ENCODE measurements at places on chromosomes 6 and 20.

GRCh38 chr6:6906570-6907213, 201.1 kb upstream of the RREB1 start:
- no peak for DNase-seq

DNA sequence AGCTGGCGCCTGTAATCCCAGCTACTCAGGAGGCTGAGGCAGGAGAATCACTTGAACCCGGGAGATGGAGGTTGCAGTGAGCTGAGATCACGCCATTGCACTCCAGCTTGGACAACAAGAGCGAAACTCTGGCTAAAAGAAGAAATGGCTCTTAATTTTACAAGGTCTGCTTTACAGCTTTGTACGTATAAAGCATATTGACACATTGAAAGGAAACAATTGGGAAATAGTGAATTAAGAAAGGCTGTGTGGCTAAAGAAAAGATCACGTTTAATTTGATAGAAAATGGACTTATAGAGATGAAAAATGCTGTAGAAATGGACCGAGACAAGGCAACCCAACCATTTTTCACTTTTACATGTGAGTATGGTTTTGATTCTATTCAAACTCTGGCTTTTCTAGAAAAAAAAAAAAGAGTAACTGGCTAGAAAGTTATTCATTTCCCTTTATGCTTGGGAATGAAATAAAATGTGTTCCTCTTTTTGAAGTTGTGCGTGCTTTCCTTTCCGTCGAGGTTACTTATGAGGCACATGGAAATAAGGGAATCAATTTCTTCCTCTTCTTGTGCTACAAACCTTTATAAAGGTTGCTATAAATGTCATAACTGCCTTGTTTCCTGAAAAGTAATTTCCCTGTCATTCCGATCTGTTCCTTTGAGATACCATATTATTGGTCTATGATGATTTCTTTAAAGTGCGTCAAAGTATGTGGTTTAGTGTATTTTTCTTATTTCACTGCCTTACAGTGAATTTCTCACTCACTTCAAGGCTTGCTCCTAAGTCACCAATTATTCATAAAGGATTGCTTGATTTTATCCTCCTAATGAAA, 29.4 kb downstream of the PFDN4 start:
- DNase-seq: no peak

- no peak for DNase-seq
Observed at GRCh38 chr6:101878554-101879276, 485.2 kb downstream of the GRIK2 start.

DNA sequence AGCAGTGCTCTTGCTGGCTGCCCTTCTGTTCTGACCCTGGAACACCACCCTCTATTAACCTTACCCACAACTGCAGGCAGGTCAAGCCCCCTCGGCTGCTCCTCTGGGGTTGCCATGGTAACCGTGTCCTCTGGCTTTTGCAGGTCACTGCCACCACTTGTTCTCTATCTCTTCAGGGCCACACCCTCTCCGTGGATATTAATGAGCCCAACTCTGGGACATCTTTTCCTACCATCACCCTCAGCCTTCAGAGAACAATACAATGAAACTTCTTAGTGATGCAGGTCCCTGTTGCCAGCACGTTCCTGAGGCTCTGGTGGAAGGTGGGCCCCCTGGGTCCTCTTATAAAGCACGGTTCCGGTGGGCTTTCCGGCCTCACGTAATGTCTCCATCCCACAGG, 30.8 kb upstream of the MICB start:
- DNase-seq: no peak

DNA sequence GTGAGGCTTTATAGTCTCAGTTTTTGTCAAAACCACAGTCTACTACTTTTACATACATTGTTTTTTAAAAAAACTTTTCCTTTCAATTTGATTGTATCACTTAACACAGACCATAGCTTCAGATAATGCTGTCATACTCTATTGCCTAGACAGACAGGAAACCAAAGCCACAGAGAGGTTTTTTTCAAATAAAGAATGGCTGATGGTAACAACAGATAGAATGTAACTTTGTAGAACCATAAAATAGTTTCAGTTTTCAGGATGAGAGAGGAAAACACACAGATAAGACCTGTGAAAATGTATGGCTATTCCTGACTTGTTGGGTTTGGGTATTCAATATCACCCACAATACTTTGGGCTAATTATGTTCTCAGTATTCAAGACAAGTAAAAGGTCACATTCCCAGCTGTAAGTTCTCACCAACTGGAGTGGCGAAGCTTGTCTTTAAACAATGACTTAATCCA, 94.0 kb downstream of the ADGRG6 start:
- no peak for DNase-seq

- no peak for DNase-seq
Observed at GRCh38 chr20:46434597-46434996, 28.2 kb upstream of the ELMO2 start.

GRCh38 chr6:101458336-101458735, 64.8 kb downstream of the GRIK2 start:
- no peak for DNase-seq

DNA sequence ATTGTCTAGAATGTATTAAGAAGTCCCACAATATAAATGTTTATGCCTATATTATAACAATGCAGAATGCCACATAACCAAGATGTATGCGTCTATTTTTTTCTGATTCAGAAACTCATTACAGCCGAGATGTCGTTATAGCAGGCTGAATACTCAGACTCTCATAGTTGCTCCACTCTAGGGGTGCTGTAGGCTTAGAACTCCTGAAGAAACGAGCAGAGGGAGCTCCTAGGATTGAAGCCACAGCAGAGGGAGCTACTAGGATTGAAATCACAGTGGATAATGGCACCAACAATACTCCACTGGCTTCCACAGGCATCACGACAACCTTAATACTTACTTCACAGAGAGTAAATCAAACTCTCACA, 208.9 kb downstream of the KIF16B start:
- DNase-seq: no peak

- no peak for DNase-seq
Observed at GRCh38 chr6:51459958-51460357, 627.5 kb downstream of the PKHD1 start.

GRCh38 chr6:64227863-64228262, 592.3 kb downstream of the PHF3 start:
- peak; percentile 14 for DNase-seq

DNA sequence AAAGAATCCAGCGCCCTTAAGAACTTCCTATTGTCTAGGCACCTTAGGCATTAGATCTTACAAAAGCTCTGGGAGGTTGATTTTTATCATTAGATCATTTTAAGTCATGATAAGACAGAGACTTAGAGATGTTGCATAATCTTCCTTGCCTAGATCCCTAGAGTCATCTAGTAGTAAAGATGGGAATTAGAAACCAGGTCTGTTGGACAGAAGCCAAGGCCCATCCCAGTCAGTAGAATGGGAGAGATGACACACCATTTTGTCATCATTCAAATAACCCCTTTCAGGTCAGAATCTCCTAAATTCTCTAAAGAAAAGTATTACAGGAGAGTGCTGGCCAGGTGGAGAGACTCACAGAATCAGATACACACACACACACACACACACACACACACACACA, 579.1 kb downstream of the BMP2 start:
- DNase-seq: no peak

GRCh38 chr6:116948533-116949304, 71.7 kb downstream of the RFX6 start:
- DNase-seq: no peak

DNA sequence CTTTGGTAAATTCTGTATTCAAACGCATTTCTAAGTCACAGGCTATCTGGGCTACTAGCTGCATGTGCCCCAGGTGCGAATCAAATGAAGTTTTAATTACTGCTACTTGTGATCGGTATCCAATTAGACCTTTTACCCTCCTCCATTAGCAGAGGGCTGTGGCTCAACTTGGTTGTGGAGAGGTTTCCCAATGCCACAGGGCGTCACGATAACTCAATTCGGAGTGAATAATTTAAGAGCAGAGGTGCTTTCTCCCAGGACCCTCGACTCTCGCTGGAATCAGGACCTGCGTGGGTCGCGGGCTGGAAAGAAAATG, 640 bp downstream of the SAYSD1 start:
- DNase-seq: peak; percentile 86

DNA sequence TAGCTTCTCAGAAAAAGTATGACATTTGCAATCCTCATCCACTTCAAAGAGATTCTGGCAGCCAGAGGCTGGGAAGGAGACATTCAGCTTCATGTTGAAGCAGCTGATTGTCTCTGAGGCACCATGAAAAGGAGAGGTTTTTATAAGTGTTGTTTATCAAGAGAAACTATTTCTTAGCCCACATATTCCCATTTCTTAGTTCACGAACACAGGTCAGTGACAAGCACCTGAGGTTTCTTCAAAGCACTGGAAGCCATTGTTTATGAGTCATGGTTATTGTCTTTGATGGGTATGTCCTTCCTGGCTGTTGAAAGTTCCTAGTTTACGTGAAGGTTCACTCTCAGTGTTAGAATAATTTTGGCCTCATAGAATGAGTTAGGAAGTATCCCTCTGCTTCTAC, 3.0 kb upstream of the DDX43 start:
- no peak for DNase-seq

GRCh38 chr6:163720005-163720404, 305.5 kb downstream of the QKI start:
- no peak for DNase-seq

- DNase-seq: no peak
Observed at GRCh38 chr6:38603496-38603895, 36.2 kb downstream of the BTBD9 start.

DNA sequence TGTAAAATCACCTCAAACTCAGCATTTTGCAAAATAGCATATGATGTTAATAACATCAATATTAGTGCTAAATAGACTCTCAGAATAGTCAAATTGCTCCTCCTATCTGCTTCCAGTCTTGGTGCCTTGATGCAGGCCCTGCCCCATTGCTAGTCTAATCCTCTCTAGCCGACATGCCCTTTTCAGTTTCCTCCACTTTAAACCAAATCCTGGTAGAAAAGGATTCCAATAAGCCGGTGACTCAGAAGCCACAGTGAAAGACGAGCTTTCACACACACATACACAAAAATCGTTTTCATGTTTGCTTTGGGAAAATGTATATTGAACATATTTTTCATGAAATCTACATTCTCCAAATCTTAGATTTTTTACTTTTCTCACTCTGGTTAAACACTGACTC, 203.1 kb downstream of the LMBRD1 start:
- no peak for DNase-seq

DNA sequence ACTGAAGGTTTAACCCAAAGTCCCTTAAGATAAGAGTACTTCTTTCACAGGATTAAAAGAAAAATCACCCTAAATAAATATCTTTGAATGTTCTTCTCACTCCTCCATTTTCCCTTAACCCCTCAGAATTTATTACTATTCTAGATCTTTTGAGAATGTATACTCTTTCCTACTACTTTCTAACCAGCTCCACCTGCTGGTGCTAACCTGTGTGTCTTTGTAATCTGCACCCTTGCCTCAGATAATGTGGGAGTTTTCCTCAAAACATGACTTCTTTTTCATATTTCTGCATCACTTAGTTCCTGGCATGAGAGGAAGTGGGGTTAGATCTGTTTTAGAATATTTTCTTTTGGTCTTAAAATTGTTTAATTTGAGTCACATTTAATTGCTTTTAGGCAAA, 394.2 kb downstream of the BMP2 start:
- peak; percentile 19 for DNase-seq

- no peak for DNase-seq
Observed at GRCh38 chr6:111724505-111724904, 118.8 kb upstream of the TRAF3IP2 start.

- no peak for DNase-seq
Observed at GRCh38 chr6:128271011-128271410, 249.4 kb downstream of the PTPRK start.

GRCh38 chr20:10863337-10864060, 189.7 kb upstream of the JAG1 start:
- DNase-seq: no peak

DNA sequence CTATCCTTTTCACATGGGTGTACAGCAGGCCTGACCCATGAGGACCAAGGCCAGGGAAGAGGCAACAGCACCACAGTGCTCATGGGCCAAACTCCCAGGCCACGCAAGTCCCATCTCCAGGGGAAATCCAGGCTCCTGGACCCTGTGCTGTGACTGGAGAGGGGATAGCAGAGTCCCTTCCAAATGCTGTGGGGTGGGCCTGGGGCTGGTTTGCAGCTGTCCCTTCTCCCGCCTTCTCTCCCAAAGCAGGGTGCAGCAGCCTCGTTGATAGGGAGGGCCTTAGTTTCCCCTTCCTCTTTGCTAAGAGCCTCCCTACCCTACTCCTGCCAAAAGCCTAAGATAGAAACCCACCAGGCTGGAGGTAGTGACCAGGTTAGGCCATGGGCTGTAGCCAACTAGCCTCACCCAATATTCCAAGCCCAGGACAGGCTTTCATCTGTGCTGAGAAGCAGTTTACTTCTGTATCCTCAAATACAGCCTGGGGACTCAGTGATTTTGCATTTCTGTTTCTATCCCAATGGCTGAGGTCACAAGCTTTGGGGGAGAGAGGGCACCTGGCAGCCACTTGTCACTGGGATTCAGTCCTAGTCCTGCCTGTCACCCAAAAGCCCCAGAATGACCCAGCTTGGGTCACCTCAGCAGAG, 1.4 kb downstream of the CTSZ start:
- no peak for DNase-seq

DNA sequence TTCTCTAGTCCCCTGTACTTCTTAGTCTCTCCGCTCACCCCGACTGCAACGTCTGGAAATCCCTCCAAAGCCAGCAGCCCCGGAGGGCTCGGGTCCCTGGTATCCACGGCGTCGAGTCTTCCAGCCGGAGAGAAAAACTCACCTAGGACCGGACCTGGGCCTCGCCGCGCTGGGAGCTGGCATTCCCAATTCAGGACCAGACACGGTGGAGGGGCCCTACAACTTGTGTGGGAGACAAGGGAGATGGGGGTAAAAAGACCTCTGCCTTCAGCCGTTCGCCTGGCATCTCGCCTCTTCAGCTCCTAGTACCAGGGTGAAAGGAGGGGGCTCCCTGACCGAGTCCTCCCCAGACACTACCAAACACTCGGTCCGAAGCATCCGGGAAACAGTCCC, 64.3 kb downstream of the GPX5 start:
- DNase-seq: no peak

DNA sequence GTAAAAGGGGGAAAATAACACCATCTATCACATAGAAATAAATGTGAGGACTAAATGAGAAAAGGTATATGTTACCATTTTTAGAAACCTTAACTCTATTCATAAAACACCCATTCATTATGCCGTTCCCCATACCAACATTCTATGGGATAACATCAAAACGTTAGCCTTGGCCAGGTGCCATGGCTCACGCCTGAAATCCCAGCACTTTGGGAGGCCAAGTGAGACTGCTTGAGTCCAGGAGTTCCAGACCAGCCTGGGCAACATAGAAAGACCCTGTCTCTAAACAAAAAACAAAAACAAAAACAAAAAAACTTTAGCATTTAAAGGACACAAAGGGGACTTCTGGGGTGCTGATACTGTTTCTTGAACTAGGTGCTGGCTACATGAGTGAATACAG, 1.3 kb downstream of the PIGU start:
- DNase-seq: no peak
